ENCODE measurements at places on chromosomes 11 and 22.

DNA sequence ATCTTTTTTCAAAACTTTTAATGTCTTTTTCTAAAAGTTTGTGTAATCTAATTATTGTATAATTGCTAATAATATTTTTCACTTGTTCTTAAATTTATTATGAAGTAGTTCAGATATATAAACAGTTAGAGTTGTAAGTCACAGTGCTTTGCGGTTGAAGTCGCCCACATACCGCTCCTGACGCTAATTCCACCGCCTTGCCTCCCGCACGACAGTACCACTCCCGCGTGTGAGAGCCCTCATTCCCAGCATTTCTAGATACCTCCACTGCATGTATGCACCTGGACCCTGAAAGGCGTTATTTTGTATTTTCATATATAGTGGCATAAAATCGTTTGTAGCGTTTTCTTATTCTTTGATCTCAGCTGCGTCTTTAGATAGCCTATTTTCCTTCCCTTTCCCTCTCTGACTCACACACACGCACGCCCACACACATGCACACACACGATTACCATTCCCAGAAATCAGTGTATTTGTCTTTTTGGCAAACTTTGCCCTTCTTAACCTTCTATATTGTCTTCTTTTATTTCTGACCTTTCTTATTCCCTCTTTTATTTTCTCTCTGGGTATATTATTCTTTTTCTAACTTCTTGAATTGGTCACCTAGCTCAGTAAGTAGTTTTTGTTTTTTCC is 56.4 kb upstream of the PITPNB start:
- DNase-seq, result no peak

GRCh38 chr11:88455974-88456373 is 118.4 kb upstream of the CTSC start:
- DNase-seq, result no peak

DNA sequence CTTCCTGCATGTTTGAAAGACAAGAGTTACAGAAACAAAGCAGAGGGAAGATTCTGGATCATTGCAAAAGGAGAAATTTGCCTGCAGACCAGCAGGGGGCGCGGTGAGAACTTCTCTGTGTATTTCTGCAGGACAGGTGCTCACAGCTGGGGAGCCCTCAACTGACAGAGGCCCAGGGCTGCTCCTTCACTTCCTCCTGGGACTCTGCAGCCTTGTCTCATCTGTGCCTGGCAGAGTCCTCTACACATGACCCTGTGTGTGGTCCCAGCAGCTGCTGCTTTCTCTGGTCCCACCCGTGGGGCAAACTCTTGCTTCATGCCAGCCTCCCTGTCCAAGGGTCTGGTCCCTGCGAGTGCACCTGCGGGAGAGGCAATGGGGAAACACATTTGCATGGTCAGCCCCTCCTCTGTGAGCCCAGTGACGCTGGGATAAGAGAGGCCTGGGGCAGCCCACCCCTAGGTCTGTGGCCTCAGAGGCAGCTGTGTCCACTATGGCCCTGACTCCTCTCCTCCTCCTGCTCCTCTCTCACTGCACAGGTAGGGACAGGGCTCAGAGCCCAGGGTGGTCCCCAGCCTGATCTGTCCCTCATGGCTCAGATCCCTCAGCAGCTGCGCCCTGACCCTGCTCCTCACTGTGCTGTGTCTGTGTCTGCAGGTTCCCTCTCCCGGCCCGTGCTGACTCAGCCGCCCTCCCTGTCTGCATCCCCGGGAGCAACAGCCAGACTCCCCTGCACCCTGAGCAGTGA is 43.2 kb upstream of the VPREB1 start:
- peak; percentile 40 for DNase-seq

GRCh38 chr22:44924098-44924497 is 85.7 kb downstream of the PHF21B start:
- no peak for DNase-seq

DNA sequence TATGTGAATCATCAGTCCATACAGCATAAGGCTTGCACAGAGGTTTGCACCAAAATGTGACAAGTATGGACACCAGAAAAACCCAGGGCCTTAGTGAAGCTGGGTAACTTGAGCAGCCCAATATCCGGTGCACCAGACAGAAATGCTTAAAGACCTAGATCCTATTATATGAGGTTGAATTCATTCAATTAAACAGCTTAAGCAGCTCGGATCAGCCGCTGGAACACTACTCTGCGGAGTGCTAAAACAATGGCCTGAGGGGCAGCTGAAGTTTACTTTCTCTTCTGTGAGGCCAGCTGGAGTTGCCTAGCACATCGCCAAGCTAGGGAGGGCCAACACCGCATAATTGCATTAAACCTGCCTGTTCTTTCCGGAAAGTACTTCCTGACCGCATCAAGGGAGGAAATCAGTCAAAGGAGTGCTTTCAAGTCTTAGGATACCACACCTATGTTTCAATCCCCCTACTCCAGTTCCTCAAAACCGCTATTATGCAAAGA is 17.0 kb upstream of the FAM181B start:
- no peak for DNase-seq

- DNase-seq, result no peak
Observed at GRCh38 chr11:66912361-66912760, 45.8 kb downstream of the PC start.

- DNase-seq, result no peak
Observed at GRCh38 chr22:40605761-40606160, 30.8 kb downstream of the MRTFA start.

GRCh38 chr11:107043242-107044006 is 25.1 kb upstream of the GUCY1A2 start:
- DNase-seq, result no peak

DNA sequence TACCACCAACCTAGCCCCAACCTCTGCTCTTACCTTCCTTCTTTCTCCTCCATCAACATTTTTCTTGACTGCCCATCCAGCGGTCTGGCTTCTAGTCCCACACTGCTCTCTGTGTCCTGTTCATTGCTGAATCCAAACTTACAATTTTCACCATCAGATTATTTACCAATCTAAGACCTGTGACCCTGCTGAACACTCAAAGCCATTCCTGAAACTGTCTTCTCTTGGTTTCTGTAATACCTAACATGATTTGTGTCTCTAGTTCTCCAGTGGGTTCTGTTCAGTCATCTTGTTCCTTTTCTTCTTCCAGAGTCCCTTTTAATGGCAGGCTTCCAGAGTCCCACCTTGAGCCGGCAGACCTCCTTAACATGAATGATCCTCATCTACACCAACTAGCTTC is 24.1 kb downstream of the RRAS2 start:
- DNase-seq, result no peak

DNA sequence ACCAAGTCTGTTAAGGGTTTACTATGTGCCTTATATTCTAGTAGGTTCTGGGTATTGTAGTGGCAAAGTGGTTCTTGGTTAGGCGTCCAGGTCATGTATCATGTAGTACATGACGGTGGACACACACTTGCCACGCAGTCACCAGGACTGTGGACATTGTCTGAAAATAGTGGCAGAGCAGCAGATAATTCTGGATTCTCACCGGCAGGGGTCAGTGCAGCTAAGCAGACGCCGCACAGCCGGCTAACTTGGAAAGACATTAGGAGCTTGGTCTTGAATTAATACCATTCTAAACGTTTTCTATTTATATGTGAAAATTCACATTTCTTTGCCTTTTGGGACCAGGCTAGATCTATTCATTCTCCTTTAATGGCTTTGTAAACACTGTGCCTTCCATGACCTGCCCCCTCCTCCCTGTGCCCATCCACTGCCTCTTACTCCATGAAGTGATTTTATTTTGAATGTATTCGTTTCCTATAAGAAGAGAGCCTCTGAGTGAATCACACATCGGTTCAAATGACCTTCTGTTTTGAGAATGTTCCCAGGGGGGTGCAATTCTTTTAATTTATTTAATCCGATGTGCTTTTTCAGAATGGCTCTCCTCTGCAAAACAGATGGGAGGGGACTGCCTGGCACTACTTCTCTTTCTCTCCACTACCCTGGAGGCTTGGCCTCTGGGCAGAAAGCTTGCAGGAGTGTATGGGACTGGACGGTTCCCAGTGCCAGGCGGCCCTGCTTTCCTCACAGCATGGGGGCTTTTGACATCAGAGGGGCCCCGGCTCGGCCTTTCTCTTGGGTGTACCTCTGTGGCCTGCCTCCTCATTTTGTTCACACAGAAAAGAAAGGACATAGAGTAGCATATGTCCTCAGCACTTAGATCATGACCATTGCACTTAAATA is 378.0 kb downstream of the NTM start:
- no peak for DNase-seq

DNA sequence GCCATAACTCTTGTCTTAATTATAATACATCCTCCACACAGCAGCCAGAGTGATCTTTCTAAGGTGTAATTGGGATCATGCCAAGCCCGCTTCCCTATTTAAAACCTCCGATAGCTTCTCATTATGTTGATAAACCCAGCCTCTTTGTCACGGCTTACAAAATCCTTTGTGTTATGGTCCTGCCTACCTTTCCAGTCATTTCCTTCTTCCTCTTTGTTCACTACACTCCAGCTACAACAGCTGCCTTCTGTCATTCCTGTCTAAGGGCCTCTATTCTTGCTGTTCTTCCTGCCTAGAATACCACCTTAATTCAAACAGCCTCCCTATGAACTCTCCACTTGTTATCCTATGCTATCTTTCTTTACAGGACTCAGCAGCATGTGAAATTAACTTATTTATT is 70.6 kb upstream of the CAPRIN1 start:
- DNase-seq, result no peak

GRCh38 chr11:100716838-100717237 is 29.8 kb downstream of the ARHGAP42 start:
- no peak for DNase-seq

DNA sequence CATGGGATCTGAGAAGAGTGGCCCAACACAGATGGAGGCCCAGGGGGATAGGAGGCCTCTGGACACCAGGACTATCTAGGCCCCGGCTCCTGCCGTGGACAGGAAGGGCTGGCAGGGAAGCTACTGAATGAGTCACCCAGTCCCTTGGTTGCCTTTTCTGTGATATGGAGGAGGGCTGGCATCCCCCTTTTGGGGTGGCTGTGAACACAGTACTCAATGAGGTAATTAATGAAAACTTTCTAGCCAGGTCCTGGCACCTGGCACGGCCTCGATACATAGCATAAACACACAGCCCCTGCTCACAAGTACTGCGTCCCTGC is 163.2 kb downstream of the CHST1 start:
- DNase-seq, result no peak

DNA sequence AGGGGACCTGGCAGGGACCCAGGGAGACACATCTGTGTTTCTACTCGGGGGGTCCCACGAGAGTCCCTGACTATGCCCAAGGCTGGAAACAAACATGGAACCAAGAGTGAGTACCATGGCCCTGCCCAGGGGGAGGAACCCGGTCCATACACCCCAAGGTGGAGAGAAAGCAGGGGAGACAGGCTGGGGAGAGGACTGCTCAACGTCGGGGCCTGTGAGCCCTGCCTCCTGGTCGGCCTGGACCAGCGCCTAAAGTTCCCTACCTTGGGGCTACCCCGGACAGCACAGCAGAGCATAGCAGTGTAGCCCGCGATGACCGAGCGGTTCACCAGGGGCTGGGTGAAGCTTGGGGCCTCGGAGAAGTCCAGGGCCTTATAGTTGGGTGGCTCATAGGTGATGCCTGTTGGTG is 20.2 kb downstream of the MYBPC3 start:
- no peak for DNase-seq
